ENCODE measurements at places on chromosomes 2 and 18.

GRCh38 chr18:42574871-42575270 lies 540.6 kb downstream of the RIT2 start:
- DNase-seq: no peak

- DNase-seq: no peak
Measured at GRCh38 chr2:39849982-39850526, 71.0 kb upstream of the THUMPD2 start.

- peak; percentile 73 for DNase-seq
Measured at GRCh38 chr2:1728821-1729220, 15.5 kb downstream of the PXDN start.

- peak; percentile 9 for DNase-seq
Measured at GRCh38 chr2:176931588-176932563, 280.7 kb upstream of the HNRNPA3 start.

- no peak for DNase-seq
Measured at GRCh38 chr2:174618179-174618578, 20.6 kb upstream of the WIPF1 start.

GRCh38 chr2:235527806-235528469 lies 34.1 kb downstream of the AGAP1 start:
- DNase-seq: peak; percentile 10

DNA sequence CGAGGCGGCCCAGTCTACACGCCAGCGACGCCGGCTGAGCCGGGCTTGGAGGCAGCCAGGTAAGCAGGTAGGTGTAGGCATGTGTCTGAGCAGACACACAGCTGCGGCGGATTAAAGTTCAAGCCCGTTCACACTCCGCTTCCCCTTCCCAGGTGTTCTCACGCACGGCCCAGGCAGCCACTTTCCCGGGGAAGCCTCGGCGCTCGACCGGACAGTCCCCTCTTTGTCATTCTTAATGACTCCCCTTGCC lies 367 bp downstream of the TGFA start:
- DNase-seq: no peak

GRCh38 chr18:67520351-67520921 lies 3.9 kb upstream of the DSEL start:
- DNase-seq: peak; percentile 96

DNA sequence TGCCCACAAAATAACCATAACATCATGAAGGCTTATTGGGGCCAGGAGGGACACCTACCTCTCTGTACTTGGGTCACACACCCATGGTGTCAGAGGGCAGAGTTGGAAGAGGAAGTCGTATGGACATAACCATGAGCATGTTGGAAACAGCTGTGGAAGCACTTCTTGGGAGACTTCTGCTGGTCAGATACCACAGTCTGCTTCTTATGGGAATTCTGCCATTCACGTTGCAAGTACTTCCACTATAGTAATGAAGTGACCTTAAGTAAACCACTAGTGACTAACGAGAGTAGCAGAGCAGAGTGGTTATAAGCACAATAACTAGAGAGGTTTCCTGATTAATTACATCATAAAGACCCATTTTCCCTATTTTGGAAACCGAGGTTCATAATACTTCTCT lies 61.1 kb upstream of the TFPI start:
- DNase-seq: peak; percentile 37

DNA sequence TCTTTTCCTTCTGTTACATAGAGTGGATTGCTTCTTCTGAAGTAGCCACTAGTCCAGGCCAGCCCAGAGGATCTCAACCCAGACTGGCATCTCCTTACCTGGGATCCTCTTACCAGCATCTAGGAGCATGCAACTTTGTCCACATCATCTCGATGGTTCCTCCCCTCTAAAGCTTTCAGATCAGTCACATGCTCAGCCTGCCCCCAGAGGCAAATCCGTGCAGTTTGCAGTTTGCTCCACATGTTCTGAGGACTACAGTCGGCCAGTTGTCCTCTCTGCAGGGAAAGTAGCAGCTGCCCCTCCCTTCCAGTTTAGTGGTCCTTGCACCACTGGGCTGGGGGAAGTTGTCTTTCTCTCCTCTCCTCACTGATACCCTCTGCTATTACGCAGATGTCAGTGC lies 259.8 kb upstream of the APCDD1 start:
- DNase-seq: no peak

- peak; percentile 90 for DNase-seq
Measured at GRCh38 chr2:200795028-200795440, 16.7 kb upstream of the BZW1 start.

DNA sequence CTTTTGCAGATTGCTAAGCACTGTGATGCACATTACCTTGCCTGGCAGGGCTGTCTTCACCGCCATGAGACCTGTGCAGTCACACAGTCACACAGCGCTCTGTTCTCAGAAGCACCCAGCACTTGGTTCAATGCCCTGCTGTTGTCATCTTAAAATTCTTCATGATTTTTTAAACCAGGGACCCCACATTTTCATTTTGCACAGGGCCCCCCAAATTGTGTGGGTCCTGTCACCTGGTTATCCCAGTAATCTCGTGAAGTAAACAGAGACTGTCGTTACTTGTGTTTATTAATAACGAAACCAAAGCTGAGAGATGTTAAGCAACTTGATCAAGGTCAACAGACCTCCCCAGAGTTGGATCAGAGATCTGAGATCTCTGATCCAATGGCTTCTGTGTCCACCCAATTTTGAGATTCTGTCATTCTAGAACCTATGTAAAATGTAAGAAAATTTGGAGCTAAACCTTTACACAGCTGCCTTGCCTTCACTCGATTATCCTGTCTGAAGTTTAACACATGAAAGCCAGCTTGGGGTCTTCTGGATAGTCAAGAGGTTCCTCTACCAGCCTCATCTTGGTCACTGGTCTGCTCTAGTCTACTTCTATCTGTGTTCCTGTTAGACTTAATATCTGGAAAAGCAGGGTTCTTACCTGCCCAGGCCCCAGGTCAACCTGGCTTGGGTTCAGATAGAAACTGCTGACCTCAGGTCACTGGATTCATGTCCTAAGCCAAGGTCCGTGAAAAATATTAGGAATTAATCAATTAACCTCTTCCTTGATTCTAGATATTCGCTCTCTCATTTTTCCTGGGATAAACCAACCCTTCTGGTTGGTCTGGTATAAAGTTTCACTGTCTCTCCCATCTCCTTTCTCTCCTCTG lies 13.7 kb upstream of the TTC39C start:
- no peak for DNase-seq

GRCh38 chr2:233445152-233445830 lies 91.0 kb downstream of the DGKD start:
- DNase-seq: no peak

- DNase-seq: peak; percentile 61
Measured at GRCh38 chr2:190526105-190526750, 8.3 kb downstream of the NEMP2 start.

DNA sequence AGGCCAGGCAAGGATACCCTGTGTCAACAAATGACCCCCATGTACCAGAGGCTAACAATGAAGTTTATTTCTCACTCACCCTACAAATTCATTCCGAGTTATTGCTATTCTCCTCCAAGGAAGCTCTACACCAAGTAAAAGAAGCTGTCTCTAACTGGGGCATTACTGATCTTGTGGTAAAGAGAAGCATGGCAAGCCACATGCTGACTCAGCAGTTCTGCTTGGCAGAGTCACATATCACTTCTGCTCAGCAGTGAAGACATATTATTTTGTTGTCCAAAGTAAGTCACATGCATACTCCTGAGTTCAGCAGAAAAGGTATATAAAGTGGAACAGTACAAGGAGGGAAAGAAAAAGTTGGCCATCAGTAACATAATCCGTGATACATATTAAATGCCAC lies 315.8 kb downstream of the GULP1 start:
- DNase-seq: peak; percentile 74

- DNase-seq: peak; percentile 3
Measured at GRCh38 chr18:25005541-25006403, 346.2 kb downstream of the ZNF521 start.

DNA sequence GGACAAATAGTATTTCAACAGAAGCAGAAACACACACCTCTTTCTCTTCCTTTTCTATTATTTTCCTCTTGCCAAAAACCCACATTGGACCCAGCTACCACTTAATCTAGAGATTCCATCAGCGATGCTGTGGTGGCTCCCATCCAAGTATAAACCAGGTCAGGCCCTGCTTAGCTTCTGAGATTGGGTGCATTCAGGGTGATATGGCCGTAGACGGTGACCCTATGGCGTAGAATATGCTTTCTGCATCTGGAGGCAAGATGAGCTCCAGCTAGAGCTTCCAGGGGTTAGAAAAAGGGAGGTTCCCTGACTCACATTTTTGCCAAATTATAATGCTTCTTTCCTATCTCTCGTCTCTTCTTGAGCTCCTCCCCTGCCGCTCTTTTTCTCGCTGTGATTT lies 66.5 kb downstream of the TNP1 start:
- no peak for DNase-seq

GRCh38 chr2:46657042-46657504 lies 177.7 kb downstream of the TMEM247 start:
- peak; percentile 89 for DNase-seq

GRCh38 chr18:56995579-56996188 lies 151.2 kb upstream of the BOD1L2 start:
- no peak for DNase-seq

DNA sequence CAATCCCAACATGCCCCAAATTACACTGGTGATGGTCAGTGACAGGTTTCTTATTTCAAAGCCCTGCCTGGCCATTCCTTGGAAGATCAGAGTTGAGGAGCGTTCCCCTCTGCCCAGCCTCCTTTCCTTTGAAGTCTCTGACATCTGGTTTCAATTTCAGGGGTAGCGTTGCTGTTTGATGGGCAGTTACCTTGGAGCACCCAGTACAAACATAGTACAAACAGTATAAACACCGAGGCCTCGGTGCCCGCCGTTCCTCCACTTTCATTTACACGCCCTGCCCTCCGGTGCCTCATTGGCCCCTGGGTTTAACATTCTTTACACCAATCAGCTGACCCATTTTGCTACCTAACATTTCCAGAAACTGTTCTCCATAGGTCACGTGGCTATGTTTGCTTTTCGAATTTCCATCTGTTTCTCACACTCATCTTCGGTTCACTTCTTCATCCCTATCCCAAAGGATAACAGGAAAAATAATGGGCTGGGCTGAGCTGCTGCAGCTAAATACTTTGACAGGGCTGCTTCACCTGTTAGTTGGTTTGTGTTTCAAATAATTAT lies 65.6 kb downstream of the NRP2 start:
- no peak for DNase-seq

GRCh38 chr2:239026711-239027361 lies 179.0 kb downstream of the TWIST2 start:
- no peak for DNase-seq

DNA sequence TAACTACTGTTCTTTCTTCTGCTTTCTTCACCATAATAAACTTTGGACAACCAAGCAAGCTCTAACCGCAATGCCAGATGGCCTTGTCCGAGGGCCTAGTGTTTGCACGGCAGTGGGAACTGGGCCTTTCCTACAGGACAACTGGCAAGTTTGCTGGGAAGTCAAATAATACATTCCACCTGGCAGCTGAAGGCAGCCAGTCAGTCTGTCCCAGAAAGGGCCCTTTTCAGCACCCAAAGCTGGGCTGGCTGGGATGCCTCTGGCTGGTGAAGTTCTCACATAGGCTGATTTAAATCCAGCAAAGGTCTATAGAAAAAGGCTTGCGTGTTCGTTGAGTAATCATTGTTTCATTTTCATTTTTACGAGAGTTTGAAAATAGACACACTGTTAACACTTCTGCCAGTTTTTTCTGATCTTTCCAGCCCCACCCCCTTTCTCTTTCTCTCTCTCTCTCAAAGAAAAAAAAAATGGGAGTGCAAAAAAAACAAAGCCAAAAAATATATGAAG lies 110.0 kb upstream of the EPAS1 start:
- DNase-seq: no peak

- DNase-seq: no peak
Measured at GRCh38 chr2:75173740-75174139, 25.6 kb downstream of the TACR1 start.

- DNase-seq: peak; percentile 13
Measured at GRCh38 chr2:118197011-118197675, 108.9 kb downstream of the INSIG2 start.

DNA sequence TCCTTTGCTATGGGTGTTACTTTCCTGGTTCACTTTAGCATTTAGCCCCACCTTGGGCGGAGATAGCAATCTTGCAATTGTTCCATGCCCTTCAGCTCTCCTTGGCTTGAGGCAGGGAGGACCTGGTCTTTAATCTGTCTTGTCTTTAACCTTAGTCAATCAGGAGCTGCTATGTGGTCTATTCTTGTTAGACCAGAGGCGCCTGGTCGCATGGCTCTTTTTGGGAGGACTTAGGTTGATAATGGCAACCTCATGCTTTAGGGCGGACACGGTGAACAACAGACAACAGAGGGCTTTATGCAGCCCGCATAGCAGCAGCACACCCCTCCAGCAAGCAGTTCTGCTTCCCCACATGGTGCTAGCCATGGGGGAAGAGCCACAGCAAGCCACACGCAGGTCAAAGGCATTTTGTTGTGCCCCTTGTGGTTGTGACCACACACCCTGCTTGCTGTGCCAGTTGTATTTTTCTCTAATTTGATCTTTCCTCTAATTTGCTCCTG lies 17.7 kb upstream of the ZDBF2 start:
- no peak for DNase-seq

All from amniotic epithelial cell (primary cell).